T-helper 17 cell (primary cell): ENCODE measurements at places on chromosomes 7 and 10. TPM values are rescaled to one million over a fixed set of nuclear protein-coding genes. Genes with fewer than 3 reads are reported as not detected.

DNA sequence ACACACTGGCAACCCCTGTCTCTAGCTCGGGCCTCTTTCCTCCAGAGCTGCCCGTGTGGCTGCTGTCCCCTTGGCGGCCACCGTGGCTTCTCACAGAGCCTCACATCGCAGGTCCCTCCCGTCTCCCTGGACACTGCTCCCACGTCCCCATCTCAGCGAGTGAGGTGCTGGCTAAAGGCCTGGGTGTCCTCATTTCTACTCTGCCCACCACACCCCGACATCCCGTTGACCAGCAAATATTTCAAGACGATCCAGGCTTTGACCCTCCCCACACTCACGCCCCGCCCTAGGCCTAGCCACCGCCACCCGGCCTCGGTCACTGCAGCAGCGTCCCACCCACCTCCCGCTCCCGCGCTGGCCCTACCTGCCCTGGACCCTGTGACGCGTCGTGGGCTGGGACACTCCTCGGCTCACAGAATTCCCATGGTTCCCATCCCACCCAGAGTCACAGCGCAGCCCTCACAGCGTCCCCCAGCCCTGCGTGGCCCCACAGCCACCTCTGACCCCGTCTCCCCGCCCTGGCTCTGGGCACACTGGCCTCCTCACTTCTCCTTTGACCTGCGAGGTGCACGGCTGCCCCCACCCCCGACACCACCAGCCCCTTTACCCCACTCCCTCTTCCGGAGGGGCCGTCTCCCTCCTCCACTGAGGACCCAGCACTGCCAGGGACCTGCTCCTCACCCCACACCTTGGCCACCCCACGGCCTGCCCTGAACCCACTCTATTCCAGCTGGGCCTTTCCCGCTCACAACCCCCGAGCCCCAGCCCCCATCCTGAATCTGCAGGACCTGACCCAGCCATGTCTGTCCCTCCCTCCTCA lies 6.9 kb downstream of the ADAP1 start:
- H3K36me3 ChIP-seq = no peaks in the 10 kb centered on the region
- no peak overlapping the region for H3K27ac ChIP-seq
- no peak for DNase-seq

DNA sequence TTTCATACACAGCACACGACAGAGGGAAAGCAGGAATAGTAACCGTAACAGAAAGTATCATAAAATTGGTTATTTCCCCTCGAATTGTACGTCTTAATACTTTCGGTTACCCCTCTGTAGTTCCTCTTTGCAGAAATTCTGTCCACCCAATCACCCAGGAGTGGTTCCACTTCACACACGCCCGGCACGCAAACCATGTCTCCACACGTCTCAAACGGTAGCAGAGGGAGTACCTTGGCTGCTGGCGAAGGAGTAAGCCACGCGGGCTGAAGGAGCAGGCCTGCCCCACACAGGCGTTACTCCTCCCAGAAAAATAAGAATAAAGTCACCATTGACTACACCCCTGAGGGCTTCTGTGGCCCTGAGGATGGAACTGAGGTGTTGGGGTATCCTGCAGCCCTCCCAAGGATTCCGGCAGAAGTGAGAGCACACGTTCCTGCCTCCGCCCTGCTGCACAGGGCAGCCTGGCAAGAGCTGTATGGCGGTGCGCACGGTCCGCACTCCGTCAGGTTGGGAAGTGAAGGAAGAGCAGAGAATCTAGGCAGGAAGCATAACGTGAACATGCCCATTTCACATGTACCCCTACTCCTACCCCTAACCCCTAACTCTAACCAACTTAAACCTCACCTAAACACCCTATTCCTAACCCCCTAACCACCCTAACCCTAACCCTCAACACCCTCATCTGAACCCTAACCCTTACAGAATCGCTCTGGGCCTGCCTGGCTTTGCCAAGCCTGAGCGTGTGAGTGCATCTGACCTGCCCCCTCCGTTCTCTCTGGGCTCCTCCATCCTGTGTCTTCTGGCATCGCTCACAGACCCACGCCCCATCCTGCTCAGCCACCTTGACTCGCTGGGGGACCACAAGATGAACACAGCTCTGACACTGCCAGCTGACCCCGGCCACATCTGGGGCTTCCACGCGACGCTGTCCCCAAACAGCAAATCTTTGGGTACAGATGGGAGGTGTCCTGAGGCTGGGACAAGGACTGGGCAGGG lies 18.2 kb downstream of the GPR146 start:
- no peak overlapping the region for H3K4me3 ChIP-seq
- peak overlapping the region; percentile 57 for H3K27ac ChIP-seq
- H3K36me3 ChIP-seq = peaks cover 4% of the 10 kb centered on the region
- H3K4me1 ChIP-seq = peaks cover 23% of the 10 kb centered on the region

DNA sequence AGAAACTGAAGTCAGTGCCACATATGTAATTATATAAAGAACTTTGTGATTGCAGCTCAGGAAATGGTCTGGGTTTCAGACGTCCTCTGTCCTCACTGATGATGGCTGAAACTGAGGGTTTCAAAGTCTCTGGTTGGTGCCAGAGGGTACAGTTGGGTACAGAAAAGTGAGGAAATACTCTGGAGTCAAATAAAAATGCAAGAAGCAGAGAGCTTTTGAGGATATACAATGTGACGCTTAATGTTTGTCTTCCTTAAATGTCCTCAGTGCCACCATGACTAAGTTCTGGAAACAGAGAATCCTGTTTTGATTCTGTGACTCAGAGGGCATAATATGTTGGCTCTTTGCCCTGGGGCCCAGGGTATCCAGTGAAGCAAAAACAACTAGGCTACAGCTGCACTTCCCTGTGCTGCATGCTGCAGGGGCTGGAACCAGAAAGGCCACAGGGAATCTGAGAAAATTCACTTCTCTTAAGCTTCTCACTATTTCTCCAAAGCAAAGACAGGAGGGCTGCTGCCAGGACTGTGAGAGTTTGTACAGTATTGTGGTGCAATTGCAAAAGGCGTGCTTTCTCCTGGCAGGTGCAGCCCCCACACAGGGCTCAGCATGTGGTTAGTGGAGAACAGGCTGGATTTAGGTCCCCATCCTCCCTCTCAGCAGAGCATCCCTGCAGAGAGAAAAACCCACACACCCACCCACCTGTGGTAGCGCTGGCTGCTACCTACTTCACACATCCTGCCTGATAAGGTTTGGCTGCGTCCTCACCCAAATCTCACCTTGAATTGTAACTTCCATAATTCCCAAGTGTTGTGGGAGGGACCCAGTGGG lies 169.5 kb upstream of the SVIL start:
- H3K27me3 ChIP-seq = peaks cover 14% of the 10 kb centered on the region
- H3K27ac ChIP-seq = no peak overlapping the region
- no peak for DNase-seq
- H3K4me3 ChIP-seq = no peak overlapping the region
- H3K4me1 ChIP-seq = peaks cover under 1% of the 10 kb centered on the region
- H3K36me3 ChIP-seq = no peaks in the 10 kb centered on the region

DNA sequence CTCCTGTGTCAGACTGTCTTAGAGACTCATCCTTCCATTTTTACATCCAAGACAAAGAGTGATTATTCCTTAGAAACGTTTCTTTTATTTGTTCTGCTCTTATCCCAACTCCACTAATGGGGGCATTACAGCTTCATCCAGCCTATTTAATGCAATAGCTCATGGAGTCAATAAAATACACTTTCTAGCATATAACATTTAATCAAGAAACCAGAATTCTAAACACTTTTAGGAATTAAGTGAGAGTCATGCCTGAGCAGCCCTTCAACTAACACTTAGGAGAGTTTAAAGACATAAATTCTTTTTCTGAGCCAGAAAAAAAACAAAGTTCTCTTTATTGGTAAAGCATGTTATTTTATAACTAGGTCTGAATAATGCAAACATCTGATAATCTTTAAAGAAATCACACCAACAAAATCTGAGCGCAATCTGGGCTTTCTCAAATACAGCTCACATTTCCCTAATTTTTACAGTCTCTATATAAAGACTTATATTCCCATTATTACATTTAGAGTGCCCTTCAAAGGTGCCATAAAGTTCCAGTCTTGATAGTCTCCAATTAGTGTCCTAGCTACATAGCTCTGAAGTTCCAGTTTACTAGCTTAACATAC lies 361.7 kb upstream of the HPS1 start:
- H3K4me3 ChIP-seq = no peak overlapping the region
- no peaks in the 10 kb centered on the region for H3K4me1 ChIP-seq
- H3K27me3 ChIP-seq = no peaks in the 10 kb centered on the region
- no peaks in the 10 kb centered on the region for H3K36me3 ChIP-seq
- DNase-seq = no peak

- H3K4me1 ChIP-seq = peaks cover 5% of the 10 kb centered on the region
- no peak overlapping the region for H3K4me3 ChIP-seq
- H3K27ac ChIP-seq = no peak overlapping the region
- DNase-seq = no peak
Measured at GRCh38 chr10:128144547-128144946, 18.3 kb upstream of the MKI67 start.

ZFAND4 gene
- total RNA-seq = 26.2 TPM

- peaks cover 25% of the 10 kb centered on the region for H3K4me1 ChIP-seq
- H3K4me3 ChIP-seq = no peak overlapping the region
- H3K27ac ChIP-seq = no peak overlapping the region
- no peaks in the 10 kb centered on the region for H3K27me3 ChIP-seq
- no peaks in the 10 kb centered on the region for H3K36me3 ChIP-seq
Measured at GRCh38 chr10:74081192-74081803, 69.3 kb downstream of the AP3M1 start.

DLD gene
- total RNA-seq = 64.5 TPM

GRCh38 chr10:69657430-69657829 lies 27.4 kb downstream of the FAM241B start:
- peaks cover 27% of the 10 kb centered on the region for H3K27me3 ChIP-seq
- H3K4me3 ChIP-seq = no peak overlapping the region
- peaks cover 2% of the 10 kb centered on the region for H3K36me3 ChIP-seq
- no peak overlapping the region for H3K27ac ChIP-seq

DNA sequence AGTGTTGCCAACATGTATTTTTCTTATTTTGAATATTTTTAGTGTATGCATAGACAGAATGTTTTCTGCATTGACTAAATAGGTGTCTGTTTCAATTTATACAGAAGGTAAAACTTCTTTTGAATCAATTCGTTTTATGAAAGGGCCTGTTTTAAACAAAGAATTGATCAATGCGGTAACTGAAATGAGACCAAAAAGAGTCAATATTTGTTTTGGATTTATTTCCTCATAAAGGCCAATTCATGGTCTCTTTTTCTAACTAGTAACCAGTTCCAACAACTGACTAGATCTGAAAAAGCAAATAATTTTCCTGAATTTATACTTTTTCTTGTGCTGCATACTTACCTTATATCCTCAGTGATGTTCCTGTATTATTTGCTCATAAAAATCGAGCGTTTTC lies 320.5 kb downstream of the DGKB start:
- H3K4me3 ChIP-seq = no peak overlapping the region
- H3K4me1 ChIP-seq = no peaks in the 10 kb centered on the region
- no peaks in the 10 kb centered on the region for H3K36me3 ChIP-seq

DNA sequence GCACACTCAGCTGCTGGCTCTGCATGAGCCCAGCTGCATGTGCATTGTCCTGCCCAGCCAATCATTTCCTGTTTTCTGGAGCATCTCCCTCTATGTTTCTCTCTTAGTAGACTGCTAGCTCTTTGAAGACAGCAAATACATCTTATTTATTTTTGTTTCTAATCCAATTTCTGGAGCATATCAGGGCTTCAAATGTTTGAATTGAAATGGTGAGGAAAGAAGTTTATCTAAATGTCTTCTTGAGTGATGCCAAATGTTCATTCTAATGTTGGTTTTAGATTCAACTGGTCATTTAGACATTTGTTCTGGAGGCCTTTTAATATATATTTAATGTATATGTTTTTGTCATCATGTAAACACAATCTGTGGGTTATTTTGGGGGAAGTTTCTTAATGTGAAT lies 141.9 kb downstream of the DNAJB9 start:
- no peak for DNase-seq
- H3K4me3 ChIP-seq = no peak overlapping the region
- H3K4me1 ChIP-seq = no peaks in the 10 kb centered on the region
- no peaks in the 10 kb centered on the region for H3K27me3 ChIP-seq
- H3K36me3 ChIP-seq = no peaks in the 10 kb centered on the region

NANOS1 gene
- total RNA-seq = 0.34 TPM
